ENCODE measurements at places on chromosomes 1 and 21.

GRCh38 chr1:227372726-227373130 lies 54.4 kb upstream of the CDC42BPA start:
- DNase-seq: no peak
- H3K4me3 ChIP-seq: no peak overlapping the region
- no peak overlapping the region for H3K27ac ChIP-seq

GRCh38 chr1:231000639-231001038 lies 21.7 kb downstream of the ARV1 start:
- no peak for DNase-seq
- H3K4me3 ChIP-seq: no peak overlapping the region
- H3K27me3 ChIP-seq: no peaks in the 10 kb centered on the region
- H3K27ac ChIP-seq: no peak overlapping the region
- H3K4me1 ChIP-seq: no peaks in the 10 kb centered on the region
- H3K36me3 ChIP-seq: peaks cover 37% of the 10 kb centered on the region

GRCh38 chr1:171646249-171646560 lies 6.3 kb downstream of the MYOC start:
- no peaks in the 10 kb centered on the region for H3K36me3 ChIP-seq
- H3K4me3 ChIP-seq: no peak overlapping the region
- peaks cover 6% of the 10 kb centered on the region for H3K27me3 ChIP-seq
- DNase-seq: no peak
- peaks cover 4% of the 10 kb centered on the region for H3K4me1 ChIP-seq

- peaks cover 46% of the 10 kb centered on the region for H3K27me3 ChIP-seq
- H3K4me3 ChIP-seq: no peak overlapping the region
- peaks cover 29% of the 10 kb centered on the region for H3K4me1 ChIP-seq
- DNase-seq: no peak
- H3K36me3 ChIP-seq: no peaks in the 10 kb centered on the region
- H3K27ac ChIP-seq: no peak overlapping the region
These were observed 7.1 kb upstream of the NES start for GRCh38 chr1:156684227-156684782.

DNA sequence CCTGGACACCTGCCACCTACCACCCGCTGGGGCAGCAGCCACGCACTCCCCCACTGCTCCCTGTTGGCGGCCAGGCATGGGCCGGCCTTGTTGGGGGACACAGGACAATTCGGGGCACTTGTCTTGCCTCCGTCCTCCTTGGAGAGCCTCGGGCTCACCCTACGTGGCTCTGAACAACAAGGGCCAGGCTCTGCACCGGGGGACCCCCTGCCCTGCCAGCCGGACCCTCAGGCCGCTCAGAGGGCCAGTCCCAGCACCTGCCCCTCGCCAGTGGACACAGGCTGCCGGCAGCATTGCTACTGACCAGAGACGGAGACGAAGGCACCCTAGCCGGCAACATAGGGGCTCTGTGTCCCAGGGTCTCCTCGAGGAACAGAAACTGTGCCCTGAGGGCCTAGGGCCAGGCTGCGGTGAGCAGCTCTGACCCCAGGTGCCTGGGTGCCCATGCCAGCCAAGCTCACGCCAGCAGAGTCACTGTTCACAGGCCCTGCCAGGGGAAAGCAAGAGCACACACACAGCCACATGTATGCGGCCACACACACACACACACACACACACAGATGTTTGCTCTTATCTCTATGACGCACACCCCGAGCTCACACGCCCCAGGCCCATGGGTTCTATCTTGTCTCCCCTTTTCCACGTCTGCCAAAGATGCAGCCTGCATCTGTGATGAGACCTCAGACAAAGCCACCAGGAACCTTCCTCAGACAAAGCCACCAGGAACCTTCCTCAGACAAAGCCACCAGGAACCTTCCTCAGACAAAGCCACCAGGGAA lies 45.9 kb downstream of the MORN1 start:
- no peak for DNase-seq
- H3K27ac ChIP-seq: no peak overlapping the region
- no peak overlapping the region for H3K4me3 ChIP-seq
- H3K36me3 ChIP-seq: no peaks in the 10 kb centered on the region

GRCh38 chr1:241972703-241973369 lies 15.3 kb downstream of the BECN2 start:
- H3K4me1 ChIP-seq: no peaks in the 10 kb centered on the region
- H3K27ac ChIP-seq: no peak overlapping the region
- no peak overlapping the region for H3K4me3 ChIP-seq
- H3K27me3 ChIP-seq: no peaks in the 10 kb centered on the region
- no peaks in the 10 kb centered on the region for H3K36me3 ChIP-seq
